ENCODE measurements at places on chromosomes 4 and X. TPM values are rescaled to one million over a fixed set of nuclear protein-coding genes. Genes with fewer than 3 reads are reported as not detected.

- H3K4me1 ChIP-seq: no peaks in the 10 kb centered on the region
- H3K36me3 ChIP-seq: no peaks in the 10 kb centered on the region
- H3K4me3 ChIP-seq: no peak overlapping the region
- no peaks in the 10 kb centered on the region for H3K27me3 ChIP-seq
- H3K27ac ChIP-seq: no peak overlapping the region
Measured at GRCh38 chrX:8738588-8739189, 6.8 kb upstream of the ANOS1 start.

GRCh38 chr4:61583696-61584095 is 383.6 kb downstream of the ADGRL3 start:
- no peaks in the 10 kb centered on the region for H3K4me1 ChIP-seq
- H3K27me3 ChIP-seq: no peaks in the 10 kb centered on the region
- DNase-seq: no peak
- H3K27ac ChIP-seq: no peak overlapping the region
- H3K36me3 ChIP-seq: no peaks in the 10 kb centered on the region
- H3K4me3 ChIP-seq: no peak overlapping the region

The OPRPN gene
- not detected for total RNA-seq

The CT55 gene
- not detected for total RNA-seq

The ZNF141 gene
- 14.7 TPM for total RNA-seq

GRCh38 chr4:2786152-2786671 is 6.7 kb upstream of the SH3BP2 start:
- no peaks in the 10 kb centered on the region for H3K27me3 ChIP-seq
- no peak overlapping the region for H3K27ac ChIP-seq
- H3K4me1 ChIP-seq: peaks cover 15% of the 10 kb centered on the region
- H3K4me3 ChIP-seq: no peak overlapping the region
- H3K36me3 ChIP-seq: no peaks in the 10 kb centered on the region
- peak; percentile 44 for DNase-seq

DNA sequence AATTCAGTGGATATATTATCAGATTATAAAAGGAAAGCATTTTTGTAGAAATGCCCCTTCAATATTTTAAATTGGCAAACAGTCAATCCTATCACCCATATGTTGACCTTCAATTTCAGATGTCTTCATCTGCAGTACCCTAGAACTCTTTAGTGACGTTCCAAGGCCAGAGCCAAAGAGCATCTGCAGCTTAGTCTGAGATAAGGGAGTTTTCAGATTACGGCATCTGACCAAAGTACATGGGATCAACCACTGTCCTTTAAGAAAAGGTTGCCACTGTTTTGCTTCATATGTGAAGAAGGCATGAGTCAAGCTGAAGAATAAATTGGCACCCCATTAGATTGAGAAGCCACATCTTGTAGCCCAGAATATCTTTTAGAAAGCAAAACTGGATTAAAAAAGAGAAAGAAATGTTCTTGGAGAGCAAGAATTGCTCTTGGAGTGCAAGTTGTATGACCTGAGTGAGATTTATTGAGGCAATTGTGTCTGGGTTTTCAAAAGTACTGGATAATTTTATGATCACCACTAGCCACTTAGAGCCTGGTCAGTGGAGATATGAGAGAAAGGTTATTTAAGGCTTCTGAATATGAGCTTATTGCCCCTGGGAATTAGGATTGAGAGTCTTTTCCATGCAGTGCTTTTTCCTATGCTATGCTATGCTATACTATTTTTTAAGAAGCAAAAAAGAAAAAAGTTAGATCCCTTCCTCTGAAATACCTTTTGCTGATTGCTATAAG is 251.9 kb upstream of the NR3C2 start:
- no peaks in the 10 kb centered on the region for H3K36me3 ChIP-seq
- DNase-seq: no peak
- H3K4me3 ChIP-seq: no peak overlapping the region

DNA sequence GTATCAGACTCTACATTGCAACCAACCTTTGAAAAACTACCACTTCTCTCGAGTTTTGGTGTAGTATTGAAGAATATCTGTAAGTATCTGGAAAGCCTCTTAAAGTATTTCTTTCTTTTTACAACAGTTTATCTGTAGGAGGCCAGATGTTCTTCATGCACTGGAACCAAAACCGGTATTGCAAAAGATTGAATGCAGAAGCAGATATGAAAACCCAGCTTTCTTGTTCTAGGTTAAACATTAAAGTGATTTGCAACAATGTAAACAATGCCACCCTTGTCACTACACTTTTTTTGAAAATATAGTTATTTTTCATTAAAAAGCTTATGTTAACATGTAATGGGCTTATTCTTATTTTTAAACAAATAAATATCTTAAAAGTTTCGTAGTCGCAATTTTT is 27.2 kb downstream of the PLS3 start:
- no peak overlapping the region for H3K4me3 ChIP-seq
- no peaks in the 10 kb centered on the region for H3K27me3 ChIP-seq
- no peak overlapping the region for H3K27ac ChIP-seq
- no peaks in the 10 kb centered on the region for H3K36me3 ChIP-seq
- peaks cover 16% of the 10 kb centered on the region for H3K4me1 ChIP-seq

- H3K36me3 ChIP-seq: no peaks in the 10 kb centered on the region
- H3K4me1 ChIP-seq: no peaks in the 10 kb centered on the region
- H3K4me3 ChIP-seq: no peak overlapping the region
- no peak overlapping the region for H3K27ac ChIP-seq
- no peak for DNase-seq
Measured at GRCh38 chr4:41327770-41328169, 71.0 kb downstream of the UCHL1 start.

The NPY1R gene
- total RNA-seq: 19.5 TPM

DNA sequence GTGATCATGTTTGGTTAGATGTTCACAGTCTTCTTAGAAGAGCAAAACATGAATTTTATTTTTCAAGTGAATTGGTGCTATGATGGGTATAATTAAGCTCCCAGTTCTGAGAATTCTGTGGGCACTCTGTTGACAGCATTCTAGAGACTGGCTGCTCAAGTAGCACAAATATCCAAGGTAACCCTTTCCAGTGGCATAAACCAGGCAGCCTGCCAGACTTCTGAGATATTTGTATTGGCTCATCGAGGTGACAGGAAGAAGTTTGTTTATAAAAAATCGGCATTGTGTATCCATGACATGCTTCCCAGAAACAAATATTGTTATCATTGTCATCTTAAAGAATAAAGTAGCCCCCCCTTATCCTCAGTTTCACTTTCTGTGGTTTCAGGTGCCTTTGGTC is 28.3 kb downstream of the LANCL3 start:
- H3K4me1 ChIP-seq: no peaks in the 10 kb centered on the region
- H3K27ac ChIP-seq: no peak overlapping the region
- H3K36me3 ChIP-seq: no peaks in the 10 kb centered on the region

DNA sequence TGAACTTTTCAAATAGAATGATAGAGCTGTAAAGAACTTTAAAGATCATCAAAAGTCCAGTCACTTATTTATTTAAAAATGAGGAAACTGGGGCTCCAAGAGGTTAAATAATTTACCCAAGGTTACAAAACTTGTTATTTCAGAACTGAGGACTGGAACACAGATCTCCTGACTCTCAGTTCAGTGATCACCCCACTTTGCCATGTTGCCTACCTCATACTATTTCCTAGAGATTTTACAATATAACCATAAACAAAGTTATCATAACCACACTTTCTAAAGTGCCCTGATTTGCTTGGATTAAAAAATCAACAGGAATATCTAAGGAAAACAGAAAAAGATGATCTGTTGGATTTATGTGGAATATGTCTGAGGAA is 7.4 kb upstream of the ACSL4 start:
- no peak overlapping the region for H3K4me3 ChIP-seq
- H3K36me3 ChIP-seq: no peaks in the 10 kb centered on the region
- H3K27me3 ChIP-seq: no peaks in the 10 kb centered on the region
- H3K27ac ChIP-seq: no peak overlapping the region

GRCh38 chrX:12956704-12957534 is 18.0 kb upstream of the TMSB4X start:
- H3K4me3 ChIP-seq: no peak overlapping the region
- peak overlapping the region; percentile 69 for H3K27ac ChIP-seq
- H3K4me1 ChIP-seq: peaks cover 14% of the 10 kb centered on the region
- no peak for DNase-seq
- H3K27me3 ChIP-seq: no peaks in the 10 kb centered on the region

- peak overlapping the region; percentile 5 for H3K4me3 ChIP-seq
- no peaks in the 10 kb centered on the region for H3K27me3 ChIP-seq
- no peak for DNase-seq
- peaks cover 7% of the 10 kb centered on the region for H3K4me1 ChIP-seq
Measured at GRCh38 chr4:86451560-86452330, 91.9 kb upstream of the MAPK10 start.

The DSPP gene
- not detected for total RNA-seq

The XAGE1B gene
- not detected for total RNA-seq

- no peak for DNase-seq
- H3K4me3 ChIP-seq: no peak overlapping the region
- H3K27me3 ChIP-seq: no peaks in the 10 kb centered on the region
- H3K27ac ChIP-seq: no peak overlapping the region
- no peaks in the 10 kb centered on the region for H3K36me3 ChIP-seq
Measured at GRCh38 chrX:138082896-138083295, 517.0 kb downstream of the ZIC3 start.

All from suprapubic skin (tissue), 4 donors.